ENCODE measurements at places on chromosomes 6 and 20.

DNA sequence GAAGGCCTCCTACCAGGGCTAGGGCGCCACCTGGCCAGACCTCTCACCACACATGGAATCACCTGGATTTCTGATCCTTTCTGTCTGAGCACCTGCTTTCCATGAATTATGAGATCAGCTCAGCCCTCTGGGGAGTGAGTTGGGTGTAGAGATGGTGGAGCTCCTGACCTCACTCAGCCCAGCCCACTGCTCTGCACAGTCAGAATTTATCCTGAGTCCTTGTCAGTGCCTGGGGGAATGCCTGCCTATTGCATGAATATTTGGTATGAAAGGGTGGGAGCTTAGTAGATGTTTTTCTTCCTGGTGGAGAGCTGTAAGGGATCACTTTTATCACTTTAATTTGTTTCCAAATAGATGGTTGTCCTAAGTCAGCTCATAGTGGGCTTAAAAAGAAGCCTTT is 47.5 kb downstream of the DTD1 start:
- no peak for DNase-seq

- DNase-seq = peak; percentile 24
These were observed 49.3 kb upstream of the SCAF8 start for GRCh38 chr6:154683756-154684523.

DNA sequence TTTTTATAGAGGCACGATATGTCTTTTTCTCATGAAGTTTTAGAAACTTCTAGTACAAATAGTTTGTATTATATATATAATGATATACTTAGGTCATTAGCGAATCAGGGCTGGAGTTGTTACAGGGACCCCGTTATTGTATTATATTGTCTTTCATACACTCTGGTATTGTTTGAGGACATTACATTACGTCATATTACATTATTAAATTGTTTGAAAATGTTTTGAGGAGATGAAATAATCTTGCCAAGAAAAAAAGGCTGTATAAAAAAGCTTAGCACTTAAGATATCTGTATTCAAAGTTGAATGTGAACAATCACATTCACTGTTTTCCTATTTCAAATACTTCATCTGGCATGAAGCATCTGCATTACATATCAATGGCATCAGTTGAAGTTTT is 239.6 kb upstream of the ASCC3 start:
- DNase-seq = no peak

GRCh38 chr20:22404419-22405170 is 179.8 kb downstream of the FOXA2 start:
- DNase-seq = no peak

GRCh38 chr6:42322676-42323075 is 105.0 kb upstream of the MRPS10 start:
- no peak for DNase-seq

DNA sequence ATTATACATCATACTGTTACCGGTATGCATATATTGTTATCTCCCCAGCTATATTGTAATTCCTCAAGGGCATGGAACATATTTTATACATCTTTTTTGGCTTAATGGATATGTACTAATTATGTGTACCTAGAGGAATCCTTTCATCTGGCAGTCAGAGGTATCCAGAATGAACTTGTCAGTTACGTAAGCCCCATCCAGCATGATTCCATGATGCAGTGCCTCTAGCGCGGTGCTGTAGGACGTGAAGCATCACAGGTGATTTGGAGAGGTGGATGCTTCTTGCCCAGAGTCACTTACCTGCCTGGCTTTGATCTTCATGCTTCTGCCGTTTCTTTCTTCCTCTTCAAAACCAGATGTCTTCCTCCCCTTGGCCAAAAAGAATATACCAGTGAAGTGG is 159.1 kb downstream of the UST start:
- DNase-seq = no peak

DNA sequence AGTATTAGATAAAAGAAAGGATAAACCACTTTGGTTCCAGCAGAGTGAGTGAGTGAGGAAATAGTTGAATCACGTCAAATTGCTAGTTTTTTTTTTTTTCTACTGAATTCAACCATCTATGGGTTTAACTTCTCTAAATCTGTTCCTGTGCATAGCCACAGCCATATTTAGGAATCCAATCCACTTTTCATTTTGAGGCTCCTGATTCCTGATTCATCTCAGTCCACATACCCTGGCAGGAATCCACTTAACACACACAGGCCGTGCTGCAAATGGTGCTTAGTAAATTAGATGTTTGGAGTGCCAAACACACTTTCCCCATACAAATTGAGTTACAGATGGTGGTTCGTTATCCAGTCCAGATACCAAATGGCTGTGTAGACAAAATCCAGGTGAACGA is 220.3 kb downstream of the ALDH8A1 start:
- DNase-seq = no peak

- no peak for DNase-seq
These were observed 277.7 kb upstream of the ECI2 start for GRCh38 chr6:4413073-4413472.

- DNase-seq = no peak
These were observed 83.5 kb downstream of the WASF1 start for GRCh38 chr6:110095935-110096334.

DNA sequence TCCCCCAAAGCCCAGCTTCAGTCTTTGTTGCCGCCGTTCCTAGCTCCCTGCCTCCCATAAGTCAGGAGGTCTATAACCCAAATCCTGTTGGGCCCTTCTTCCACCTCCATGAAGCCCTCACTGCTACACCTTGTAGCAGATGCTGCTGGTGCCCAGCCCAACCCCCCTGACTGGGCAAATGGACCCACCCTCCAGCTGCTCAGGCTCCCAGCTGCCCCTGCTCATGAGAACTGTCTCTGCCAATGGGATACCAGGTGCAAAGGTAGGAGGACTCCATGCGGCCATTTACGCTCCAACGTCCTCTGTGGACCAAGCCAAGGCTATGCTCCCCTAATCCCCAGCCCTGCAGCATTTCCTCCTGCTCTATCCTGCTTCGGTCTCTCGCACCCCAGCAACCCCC is 71.8 kb downstream of the JPH2 start:
- no peak for DNase-seq

- DNase-seq = no peak
These were observed 94.3 kb downstream of the THBS2 start for GRCh38 chr6:169159331-169159730.

DNA sequence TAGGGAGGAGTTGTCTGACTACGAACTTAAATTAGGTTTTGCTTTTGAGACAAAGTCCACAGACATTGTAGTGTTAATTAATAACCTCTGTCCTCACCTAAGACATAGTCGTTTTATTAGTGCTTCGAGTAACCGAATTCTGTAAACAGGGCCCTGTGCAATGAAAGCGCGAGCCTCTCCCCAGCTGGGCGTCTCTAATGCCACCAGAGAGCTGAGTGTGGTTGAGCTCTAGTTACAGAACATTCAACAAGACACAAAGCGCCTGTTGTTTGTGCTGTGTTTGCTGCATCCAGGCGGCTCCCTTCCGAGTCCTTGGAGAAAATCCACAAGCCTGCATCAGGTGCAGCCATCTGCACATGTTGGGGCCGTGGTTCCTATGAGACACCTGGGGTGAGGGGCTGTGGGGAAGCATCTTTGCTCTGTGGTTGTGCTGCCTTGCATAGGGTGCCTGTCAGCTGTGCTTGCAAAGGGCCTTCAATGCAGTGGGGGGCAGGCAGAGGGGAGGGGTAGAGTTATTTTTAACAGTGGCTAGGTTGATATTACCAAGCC is 63.9 kb downstream of the CD164 start:
- no peak for DNase-seq

DNA sequence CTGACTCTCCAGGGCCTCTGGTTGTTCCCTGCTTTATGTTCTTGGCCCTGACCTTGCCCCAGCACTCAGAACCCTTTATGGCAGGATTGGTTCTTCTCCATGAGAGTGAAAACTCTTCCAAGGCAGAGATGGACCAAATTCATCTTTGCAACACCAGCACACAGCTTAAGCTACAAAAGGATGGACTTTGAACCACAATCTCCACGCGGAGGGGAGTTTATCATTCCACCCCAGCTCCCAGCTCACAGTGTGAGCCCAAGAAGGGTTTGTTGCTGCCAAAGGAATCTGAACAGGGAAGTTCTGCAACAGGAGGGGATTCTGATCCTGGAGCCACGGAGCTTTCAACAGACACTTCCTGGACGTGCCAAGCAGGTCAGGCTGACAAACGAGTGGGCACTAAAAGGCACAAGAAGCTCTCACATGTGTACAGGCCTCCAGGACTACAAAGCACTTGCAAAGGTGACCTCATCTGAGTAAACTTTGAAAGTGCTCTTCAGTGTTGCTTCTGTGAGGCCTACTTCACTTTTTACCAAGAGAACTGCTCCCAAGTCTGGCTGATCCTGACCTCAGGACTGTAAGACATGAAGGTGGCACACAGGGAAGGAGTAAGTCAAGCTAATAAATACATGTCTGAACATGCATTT is 8.9 kb downstream of the FITM2 start:
- DNase-seq = no peak

DNA sequence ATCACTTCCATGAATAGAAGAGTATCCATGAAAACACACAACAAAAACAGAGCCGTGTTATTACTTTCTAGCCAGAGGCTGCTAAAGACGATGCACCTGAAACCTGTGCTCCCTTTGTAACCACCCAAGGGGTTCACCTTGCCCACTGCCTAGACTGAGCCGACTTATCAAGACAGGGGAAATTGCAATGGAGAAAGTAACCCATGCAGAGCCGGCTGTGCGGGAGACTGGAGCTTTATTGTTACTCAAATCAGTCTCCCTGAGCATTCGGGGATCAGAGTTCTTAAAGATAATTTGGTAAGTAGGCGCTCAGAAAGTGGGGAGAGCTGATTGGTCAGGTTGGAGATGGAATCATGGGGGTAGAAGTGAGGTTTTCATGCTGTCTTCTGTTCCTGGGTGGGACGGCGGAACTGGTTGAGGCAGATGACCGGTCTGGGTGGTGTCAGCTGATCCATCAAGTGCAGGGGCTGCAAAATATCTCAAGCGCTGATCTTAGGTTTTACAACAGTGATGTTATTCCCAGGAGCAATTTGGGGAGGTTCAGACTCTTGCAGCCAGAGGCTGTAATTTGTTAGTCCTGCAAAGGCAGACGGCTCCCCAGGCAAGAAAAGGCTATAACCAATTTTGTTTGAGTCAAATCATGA is 366.6 kb downstream of the PREX1 start:
- no peak for DNase-seq

DNA sequence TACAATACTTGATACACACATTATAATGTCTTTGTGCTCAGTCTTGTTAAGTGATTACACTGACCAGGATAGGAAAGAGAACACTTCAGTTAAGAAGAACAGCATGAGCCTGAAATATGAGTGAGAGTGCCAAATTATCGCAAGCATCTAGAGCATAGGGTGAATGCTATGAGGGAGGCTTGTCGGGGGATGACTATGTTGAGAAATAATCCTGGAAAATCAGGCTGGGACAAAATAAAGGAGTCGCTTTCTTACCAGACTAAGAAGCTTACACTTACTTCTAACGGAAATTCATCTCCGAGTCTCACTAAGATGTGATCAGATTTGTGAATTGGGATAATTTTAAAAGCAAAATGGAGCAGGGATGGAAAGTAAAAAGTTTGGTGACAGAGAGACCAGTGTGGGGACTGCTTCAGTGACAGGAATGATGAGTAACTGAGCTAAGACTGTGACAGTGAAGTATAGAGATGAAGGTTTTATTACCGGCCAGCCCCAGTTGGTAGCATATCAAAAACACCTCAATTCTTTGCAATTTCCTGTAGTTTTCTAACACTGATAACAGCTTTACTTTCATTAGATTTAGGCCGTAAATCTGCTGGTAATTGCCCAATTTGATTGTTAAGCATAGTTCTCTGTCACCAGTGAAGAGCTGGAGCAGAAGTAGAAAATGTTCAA is 48.4 kb upstream of the DEFB112 start:
- DNase-seq = no peak

GRCh38 chr20:39939241-39939865 is 749.7 kb downstream of the MAFB start:
- no peak for DNase-seq

- DNase-seq = no peak
These were observed 7.1 kb downstream of the VEGFA start for GRCh38 chr6:43776799-43777776.

DNA sequence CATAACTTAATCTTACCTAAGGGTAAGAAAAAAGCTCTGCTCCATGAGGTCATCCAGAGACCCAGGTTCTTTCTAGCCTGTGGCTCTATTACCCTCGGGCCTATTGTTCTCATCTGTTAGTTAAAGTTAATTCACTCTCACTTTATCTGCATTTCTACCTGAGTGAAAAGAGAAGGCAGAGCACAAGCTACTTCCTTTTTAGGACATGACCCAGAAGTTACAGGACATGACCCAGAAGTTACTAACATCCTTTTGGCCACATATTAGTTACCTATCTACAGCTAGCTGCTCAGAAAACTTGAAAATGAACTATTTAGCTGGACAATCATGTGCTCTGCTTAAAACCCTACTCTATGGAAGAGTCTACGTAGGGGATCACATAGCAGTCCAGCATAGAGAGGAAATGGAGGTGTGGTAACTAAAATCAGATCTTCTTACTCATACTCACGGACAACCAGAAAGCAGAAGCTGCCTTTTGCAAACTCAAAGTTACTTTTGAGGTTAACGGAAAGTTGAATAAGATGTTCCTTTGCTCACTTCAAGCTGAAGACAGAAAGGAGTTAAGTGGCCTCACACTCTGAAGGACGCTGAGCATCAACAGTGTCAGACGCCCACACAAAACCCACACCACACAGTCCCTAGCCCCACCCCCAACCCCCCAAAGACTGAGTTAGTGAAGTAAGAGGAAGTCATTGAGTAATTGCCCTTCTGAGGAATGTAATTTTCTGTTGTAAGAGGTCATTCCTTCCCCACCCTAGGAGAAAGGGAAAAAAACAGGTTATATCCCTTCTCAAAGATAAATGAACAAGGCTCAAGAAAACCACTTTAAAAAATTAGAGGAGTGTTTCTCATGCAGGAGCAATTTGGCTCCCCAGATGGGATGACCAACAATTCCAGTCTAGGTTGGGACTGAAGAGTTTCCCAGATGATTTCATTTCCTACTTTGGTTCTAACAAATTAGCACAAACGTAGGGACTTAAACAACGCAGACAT is 45.9 kb upstream of the TAB2 start:
- no peak for DNase-seq

GRCh38 chr20:48906221-48906877 is 15.2 kb upstream of the ARFGEF2 start:
- DNase-seq = no peak

DNA sequence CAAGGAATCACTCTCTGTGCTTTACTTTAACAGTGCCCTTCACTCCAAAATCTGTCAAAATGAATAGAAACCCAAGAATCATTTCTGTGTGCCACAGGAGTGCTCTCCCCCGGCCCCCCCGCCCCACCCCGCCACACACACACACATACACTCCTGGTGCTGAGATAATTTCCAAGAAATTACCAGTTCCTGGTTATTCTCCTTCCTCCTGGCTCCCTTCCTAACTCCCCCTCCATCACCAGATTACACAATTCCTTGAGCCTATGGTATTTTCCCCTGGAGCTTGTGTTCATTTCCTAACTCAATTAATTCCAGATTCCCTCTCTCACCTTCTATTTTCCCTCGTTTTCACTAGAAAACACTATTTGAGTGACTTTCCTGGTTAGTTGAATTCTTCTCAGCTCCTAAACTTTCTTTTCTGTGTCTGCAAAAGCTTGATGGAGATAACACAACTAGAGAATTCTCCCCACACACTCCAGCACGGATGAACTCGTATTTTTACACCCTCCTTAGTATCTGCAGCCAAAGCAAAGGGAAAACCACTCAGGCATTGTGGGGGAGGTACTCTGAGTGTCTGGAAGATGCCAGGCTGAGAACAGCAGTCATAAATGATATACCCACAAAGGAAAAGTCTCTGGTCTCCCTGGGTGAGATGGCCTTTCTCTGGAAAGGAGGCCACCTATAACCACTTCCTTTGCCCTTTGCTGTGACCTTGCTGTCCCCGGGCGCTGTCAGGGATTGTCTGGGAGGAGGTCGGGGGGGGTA is 1.9 kb upstream of the SLC24A3 start:
- no peak for DNase-seq
